Activated T-cell treated with anti-CD3 and anti-CD28 coated beads for 1 hour (primary cell): ENCODE measurements at places on chromosomes 7 and 10.

- peak; percentile 15 for DNase-seq
Observed at GRCh38 chr10:129888784-129889616, 75.1 kb downstream of the EBF3 start.

- DNase-seq: no peak
Observed at GRCh38 chr7:147904219-147904576, 686.4 kb upstream of the C7orf33 start.

GRCh38 chr10:63294781-63295180 is 161.7 kb downstream of the NRBF2 start:
- no peak for DNase-seq

DNA sequence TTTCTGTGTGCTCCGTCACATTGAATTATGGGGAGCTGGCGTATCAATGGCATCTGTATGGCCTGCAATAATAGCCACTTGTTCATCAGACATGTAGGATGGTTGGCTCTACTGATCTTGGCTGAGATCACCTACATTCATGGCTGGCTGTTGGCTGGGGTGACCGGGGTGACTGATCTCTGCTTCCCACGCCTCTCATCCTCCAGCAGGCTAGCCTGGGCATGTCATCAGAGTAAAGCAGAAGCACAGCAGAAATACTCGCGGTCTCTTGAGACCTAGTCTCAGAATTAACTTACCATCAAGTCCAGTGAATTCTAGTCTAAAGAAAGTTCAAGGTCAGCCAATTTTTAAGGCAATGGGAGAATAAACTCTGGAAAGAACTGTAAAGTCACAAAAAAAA is 257.7 kb upstream of the GLI3 start:
- no peak for DNase-seq

- DNase-seq: no peak
Observed at GRCh38 chr10:35896001-35896400, 253.9 kb upstream of the FZD8 start.

- no peak for DNase-seq
Observed at GRCh38 chr10:69944761-69945160, 107.9 kb upstream of the MACROH2A2 start.

- no peak for DNase-seq
Observed at GRCh38 chr7:134820778-134821177, 41.3 kb downstream of the CALD1 start.

DNA sequence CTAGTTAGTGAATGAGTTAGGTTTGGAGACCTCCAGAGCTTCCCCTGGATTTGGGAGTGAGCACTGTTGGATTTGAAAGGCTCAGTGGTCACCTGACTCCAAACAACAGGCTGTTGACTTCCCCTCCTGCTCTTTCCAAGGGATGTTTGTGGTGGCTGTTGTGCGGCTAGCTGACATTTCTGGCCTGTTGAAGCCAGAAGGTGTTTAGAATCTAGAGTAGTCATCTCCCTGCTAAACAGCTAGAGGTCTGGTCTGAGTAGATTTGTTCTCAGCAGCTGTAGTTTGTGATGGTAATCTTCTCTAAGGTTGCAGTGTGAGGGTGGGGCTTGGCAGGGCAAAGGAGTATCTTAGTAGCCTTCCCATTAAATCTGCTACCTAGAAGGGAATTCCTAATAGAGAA is 30.1 kb downstream of the BPGM start:
- no peak for DNase-seq

DNA sequence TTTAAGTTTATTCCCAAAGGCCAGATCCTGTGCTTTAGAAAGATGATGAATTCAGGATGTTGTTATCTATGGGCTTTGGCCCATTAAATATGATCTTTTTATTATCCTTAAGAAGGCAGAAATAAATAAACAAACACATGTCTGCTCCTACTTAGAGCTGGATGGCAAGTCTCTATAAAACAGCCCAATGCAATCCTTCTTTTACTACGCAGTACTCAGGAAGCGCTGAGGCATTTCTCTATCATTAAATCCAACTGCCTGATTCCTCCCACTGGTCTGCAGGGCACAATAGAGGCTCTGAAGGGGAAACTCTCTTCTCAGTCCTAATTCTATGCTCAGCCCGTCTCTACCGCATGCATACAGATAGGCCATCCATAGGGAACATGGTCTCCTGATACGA is 144.5 kb upstream of the TMEM72 start:
- no peak for DNase-seq
